ENCODE measurements at places on chromosomes 1 and 21. TPM values are rescaled to one million over a fixed set of nuclear protein-coding genes. Genes with fewer than 3 reads are reported as not detected.
A peak's percentile ranks its signal among the peaks of the same experiment; 100 is the strongest.

- no peak for DNase-seq
Measured at GRCh38 chr1:3001471-3002348, 19.6 kb upstream of the ACTRT2 start.

- DNase-seq, result no peak
Measured at GRCh38 chr1:74403606-74404005, 108.8 kb downstream of the LRRC53 start.

GRCh38 chr1:213054733-213055591 lies 3.9 kb downstream of the RPS6KC1 start:
- DNase-seq, result no peak

GRCh38 chr1:75855010-75855409 lies 58.3 kb downstream of the MSH4 start:
- DNase-seq, result no peak

DNA sequence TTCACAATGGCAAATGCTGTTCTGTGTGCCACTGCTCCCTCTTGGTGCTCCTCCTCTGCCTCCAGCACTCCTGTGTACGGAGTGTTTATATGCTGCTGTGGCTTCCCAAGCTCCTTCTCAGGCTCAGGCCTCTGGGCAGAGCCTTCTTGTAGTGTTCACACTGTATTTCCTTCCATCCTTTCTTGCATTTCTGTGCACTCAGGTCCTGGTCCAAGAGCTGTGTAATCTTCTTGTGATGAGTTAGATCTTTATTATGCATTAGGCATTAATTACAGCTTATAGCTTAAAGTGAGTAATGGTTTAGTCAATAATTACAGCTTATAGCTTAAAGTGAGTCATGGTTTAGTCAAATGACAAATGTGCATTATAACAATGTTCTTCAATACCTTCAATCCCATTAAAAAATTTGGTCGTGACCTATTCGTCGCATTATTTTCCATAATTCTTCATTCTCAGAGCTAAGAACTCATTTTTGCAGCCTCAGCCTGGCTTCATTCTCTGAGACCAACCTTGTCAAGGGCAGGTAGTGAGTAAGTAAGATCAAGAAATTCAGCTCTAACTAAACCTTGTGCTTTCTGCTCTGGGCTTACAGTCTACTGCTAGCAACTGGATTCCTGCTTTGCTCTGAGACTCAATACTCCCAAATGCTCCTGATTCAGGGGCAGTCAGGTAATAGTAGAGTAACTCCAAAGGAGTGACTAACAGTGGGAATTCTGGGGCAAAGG lies 154.5 kb upstream of the SPAG17 start:
- no peak for DNase-seq

- DNase-seq, result no peak
Measured at GRCh38 chr1:110708974-110709440, 34.3 kb upstream of the KCNA3 start.

- no peak for DNase-seq
Measured at GRCh38 chr21:44086636-44087425, 20.4 kb upstream of the PWP2 start.

DNA sequence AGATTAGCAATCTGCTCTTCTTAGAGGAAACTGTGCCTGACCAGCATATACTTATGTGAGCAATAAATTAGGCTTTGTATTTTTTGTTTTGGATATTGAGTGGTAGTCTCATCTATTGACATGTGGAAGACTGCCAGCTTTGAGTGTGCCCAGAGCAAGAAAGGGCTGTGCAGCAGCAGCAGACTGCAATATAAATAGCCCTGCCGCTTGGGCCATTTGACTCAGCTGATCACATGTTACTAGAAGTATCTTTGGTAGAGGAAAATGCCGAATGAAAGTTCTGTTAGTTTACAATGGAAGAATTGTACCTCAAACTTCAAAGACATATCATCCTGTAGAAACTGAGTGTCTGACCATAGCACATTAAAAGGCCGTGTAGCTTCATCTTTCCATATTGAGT lies 9.1 kb upstream of the PSMB2 start:
- no peak for DNase-seq

- no peak for DNase-seq
Measured at GRCh38 chr1:119656410-119656955, 8.4 kb upstream of the ZNF697 start.

- DNase-seq, result no peak
Measured at GRCh38 chr1:212127221-212127620, 91.7 kb downstream of the DTL start.

- DNase-seq, result no peak
Measured at GRCh38 chr1:89600451-89601224, 32.3 kb upstream of the LRRC8C start.

GRCh38 chr1:37094302-37094701 lies 60.0 kb upstream of the GRIK3 start:
- DNase-seq, result no peak

DNA sequence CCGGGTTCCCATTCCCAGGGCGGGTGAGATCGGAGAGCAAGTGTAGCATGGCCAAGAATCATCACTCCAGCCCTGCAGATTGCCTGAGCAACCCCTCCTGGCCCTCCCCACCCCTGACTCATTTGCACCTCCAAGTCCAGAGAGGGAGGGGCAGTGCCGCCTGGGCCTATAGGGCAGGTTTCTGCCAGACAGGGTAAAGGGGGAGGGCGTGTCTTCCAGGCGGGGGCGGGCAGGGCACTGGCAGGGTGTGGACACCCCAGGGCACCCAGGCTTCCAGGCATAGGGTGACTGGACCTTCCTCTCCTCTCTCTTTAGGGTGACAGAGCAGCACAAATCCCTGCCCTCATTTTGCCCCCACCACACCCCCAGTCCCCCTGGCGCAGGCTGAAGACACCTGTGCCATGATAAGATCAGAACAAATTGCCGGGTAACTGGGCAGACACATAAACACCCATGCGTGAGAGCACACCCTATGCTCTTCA lies 3.2 kb upstream of the CRYBG2 start:
- DNase-seq, result peak; percentile 85

GRCh38 chr1:160834945-160835565 lies 27.6 kb downstream of the CD244 start:
- no peak for DNase-seq

S100A1 gene
- 2.8 TPM for polyA plus RNA-seq

- DNase-seq, result peak; percentile 88
Measured at GRCh38 chr1:159339536-159339935, 37.4 kb downstream of the FCER1A start.

DNA sequence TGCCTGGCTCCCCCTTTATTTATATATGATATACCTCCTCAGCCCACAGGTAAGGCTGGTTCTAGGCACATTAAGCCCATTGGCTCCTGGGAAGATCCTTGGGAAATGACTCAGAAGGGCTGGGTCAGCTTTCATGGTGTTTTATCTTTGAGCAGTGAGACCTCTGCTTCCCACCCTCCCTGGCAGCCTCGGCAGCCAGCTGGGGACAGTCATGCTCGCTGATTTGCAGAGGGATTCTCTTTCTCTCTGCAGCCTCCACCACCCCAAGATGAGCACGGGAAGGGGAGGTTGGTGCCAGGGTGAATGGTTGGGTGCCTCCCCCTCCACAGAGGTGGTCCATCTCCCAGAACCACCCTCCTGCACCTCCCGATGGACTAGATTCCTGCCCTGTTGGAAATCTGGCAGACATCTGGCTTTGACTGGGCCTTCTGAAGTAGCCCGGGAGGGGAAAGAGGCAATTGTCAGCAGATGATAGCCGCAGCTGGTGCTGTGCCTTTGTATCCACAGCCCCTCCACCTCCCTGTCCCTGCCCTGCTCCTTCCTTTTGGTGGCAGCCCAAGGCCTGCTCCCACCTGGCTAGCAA lies 24.6 kb downstream of the IER5 start:
- no peak for DNase-seq

GPATCH4 gene
- 25.9 TPM for polyA plus RNA-seq

- no peak for DNase-seq
Measured at GRCh38 chr1:183883623-183884022, 78.7 kb downstream of the RGL1 start.

DNA sequence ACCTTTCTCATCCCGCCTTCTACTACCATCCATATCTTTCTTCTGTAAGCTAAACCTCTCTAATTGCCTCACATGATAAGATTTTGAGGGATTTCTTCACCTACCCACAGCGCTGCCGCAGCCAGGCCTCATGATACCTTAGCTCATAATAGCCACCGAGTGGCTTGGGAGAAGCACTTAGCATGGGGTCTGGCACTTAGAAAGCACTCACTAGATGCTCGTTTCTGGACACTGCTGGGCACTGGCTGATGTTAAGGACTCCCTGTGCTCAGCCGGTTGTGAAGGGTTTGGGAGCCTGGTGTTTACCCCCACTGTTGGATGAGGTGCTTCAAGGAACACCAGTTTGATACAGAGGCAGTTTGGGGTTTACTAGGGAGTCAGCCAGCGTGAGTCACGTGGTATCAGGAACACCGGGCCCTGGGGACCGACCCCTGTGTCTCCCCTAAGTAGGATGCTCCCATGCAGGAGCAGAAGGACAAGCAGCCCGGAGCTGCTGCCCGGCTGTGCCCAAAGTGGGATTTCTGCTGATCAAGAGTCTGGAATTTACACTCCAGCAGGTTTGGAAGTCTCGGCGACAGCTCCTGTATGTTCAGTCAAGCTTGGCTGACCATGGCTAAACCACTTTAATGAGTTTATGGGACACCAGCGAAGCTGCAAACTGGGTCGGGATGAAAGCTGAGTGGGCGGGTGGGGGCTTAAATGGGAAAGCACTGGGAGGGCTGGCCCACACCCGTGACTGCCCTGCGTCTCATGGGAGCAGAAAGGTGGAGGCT lies 63.3 kb downstream of the GALNT2 start:
- DNase-seq, result no peak

OR2AK2 gene
- polyA plus RNA-seq, result not detected

GRCh38 chr1:10639011-10639774 lies 157.3 kb downstream of the CASZ1 start:
- DNase-seq, result no peak

FNBP1L gene
- polyA plus RNA-seq, result 79.5 TPM

DNA sequence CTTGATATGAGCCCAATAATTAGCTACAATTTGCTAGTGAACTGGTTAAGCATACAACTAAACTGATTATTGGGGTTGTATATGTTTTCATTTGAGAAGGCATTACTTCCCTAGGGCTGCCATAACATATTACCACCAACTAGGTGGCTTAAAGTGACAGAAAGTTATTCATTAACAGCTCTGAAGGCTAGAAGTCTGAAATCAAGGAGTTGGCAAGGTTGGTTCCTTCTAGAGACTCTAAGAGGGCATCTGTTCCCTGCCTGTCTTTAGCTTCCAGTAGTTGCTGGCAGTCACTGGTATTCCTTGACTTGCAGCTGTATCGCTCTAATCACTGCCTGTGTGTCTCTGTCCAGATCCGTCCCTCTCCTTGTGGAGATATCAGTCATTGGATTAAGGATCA lies 86.3 kb downstream of the LHX9 start:
- no peak for DNase-seq

LSM10 gene
- 28.3 TPM for polyA plus RNA-seq

DNA sequence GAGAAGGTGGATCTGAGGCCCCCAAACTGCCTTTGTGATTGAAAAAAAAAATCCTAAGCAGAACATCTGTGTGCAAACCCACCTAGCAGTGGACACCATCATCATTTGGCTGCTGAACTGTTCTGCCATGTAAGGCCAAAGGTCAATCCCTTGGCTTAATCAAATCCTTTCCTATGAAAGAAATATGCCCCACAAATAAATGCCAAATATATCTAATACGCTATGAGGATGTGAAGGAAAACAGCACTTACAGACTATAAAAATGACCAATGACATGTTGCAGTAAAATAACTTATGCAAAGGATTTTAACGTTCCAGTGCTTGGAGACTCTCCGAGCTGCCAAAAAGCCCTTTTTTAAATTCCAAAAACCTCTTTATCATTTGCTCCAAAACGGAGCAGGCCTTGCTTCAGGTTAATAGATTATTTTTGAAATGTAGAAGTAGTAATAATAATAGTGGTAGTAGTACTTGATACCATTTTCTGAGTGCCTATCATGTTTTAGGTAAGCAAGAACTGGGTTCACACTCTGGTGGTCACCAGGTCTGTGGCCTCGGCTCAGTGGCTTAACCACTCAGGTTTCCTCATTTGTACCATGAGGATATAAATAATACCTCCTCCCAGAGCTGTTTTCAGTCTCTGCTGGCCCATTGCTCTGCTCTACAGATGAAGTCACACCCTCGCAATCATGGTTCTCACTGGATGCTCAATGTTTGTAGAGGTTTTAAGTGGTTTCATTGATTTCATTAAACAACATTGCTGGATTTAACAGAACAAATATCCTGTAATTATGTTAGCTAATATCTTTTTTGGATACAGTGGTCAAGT lies 47.9 kb upstream of the EDEM3 start:
- no peak for DNase-seq

B3GALT5 gene
- polyA plus RNA-seq, result 9.9 TPM

TMEM51 gene
- 35.7 TPM for polyA plus RNA-seq

DNA sequence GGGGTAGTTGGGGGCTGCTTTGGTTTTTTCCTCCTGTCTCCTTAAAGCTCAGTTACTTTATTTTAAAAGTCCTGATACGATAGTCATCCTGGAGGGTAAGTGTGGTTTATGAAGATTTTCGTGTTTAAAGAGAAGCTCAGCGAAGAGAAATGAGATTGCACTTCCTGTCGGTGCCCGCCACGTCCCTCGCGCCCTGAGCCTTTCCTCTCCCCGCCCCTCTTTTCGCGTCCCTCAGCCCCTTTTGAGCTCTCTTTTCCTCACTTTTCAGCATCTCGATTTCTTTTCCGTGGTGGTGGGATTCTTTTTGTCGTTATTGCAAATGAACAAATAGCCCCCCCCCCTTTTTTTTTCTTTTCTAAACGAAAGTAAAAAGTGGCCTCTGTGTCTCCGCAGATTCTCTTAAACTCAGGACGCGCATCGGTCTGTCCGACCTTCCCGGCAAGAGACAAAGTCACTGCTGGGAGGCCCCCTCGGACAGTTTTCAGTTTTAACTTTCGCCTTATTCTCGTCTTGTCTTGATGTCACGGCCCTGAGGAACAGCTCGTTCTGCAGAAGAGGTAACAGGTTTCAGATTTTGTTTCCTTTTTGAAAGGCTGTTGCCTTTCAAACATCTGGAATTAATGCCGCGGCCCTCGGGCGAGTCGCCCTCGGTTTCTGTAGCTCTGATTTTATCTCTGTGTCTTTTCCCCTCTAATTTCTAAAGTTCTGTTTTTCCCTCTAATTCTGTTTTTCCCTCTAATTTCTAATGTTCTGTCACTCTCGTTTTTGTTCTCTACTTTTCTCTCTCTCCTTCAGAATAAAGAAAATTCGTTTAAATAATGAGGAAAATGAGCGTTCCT lies 1.0 kb upstream of the DMRTA2 start:
- no peak for DNase-seq

- no peak for DNase-seq
Measured at GRCh38 chr1:234281826-234282489, 91.3 kb upstream of the COA6 start.

GRCh38 chr1:44820328-44821239 lies 12.3 kb downstream of the BTBD19 start:
- DNase-seq, result no peak

DNA sequence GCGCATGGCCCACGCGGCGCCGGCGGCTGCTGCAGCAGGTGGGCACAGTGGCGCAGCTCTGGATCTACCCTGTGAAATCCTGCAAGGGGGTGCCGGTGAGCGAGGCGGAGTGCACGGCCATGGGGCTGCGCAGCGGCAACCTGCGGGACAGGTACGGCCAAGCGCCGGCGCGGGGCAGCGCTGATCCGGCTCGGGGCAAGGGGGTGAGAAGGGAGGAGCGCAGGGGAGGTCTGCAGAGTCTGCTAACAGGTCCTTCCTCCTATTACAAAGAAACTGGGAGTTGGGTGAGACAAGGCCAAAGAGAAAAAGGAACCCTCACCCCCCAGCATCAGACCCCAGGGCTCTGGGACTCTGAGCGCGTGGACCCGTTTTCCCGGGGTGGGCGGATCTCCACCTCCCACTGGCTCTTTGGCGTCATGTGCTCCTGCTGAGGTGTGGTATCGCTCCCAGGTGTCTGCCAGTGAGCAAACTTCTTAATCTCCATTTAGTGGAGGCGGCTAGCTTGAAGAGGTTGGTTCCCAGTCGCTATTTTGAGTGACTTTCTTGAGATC lies 431 bp downstream of the MTARC1 start:
- DNase-seq, result peak; percentile 84
